Gastroesophageal sphincter (tissue), 4 donors: ENCODE measurements at places on chromosomes 1 and 21. TPM values are rescaled to one million over a fixed set of nuclear protein-coding genes. Genes with fewer than 3 reads are reported as not detected.

Gene EPHB2
- total RNA-seq: 2.0 TPM

Gene OVAAL
- total RNA-seq: not detected

Gene COL6A1
- total RNA-seq: 477 TPM

Gene CRP
- total RNA-seq: not detected

Gene ZBED6
- total RNA-seq: 17.9 TPM

Gene POMGNT1
- total RNA-seq: 31.0 TPM

Gene PALMD
- total RNA-seq: 18.7 TPM

Gene F13B
- not detected for total RNA-seq

Gene A3GALT2
- not detected for total RNA-seq

Gene MAB21L3
- not detected for total RNA-seq

Gene EXTL1
- total RNA-seq: 0.81 TPM

Gene ASH1L
- 73.0 TPM for total RNA-seq

Gene SLC45A1
- total RNA-seq: 6.5 TPM

Gene SPRR1A
- not detected for total RNA-seq

Gene CACNA1S
- total RNA-seq: not detected

Gene THRAP3
- 119 TPM for total RNA-seq

Gene CD2
- 1.8 TPM for total RNA-seq

Gene CLIC4
- 685 TPM for total RNA-seq

Gene SMPDL3B
- not detected for total RNA-seq

Gene PRXL2B
- total RNA-seq: 11.9 TPM

Gene NEGR1
- 73.0 TPM for total RNA-seq

Gene PHLDA3
- 69.2 TPM for total RNA-seq

Gene CD52
- total RNA-seq: not detected

Gene TSPEAR
- not detected for total RNA-seq

Gene TAS1R3
- 0.12 TPM for total RNA-seq

Gene FHAD1
- total RNA-seq: not detected

Gene KRTAP21-2
- total RNA-seq: not detected

Gene KRTAP13-2
- not detected for total RNA-seq

Gene IL6R
- 51.7 TPM for total RNA-seq

Gene SRGAP2C
- 18.8 TPM for total RNA-seq

Gene WDR64
- total RNA-seq: not detected

Gene GJA5
- 4.8 TPM for total RNA-seq

Gene LYPD8
- not detected for total RNA-seq

Gene AADACL4
- not detected for total RNA-seq

Gene SPATA45
- not detected for total RNA-seq

Gene HTR6
- total RNA-seq: not detected

Gene TACSTD2
- total RNA-seq: 1.5 TPM

Gene DNASE2B
- total RNA-seq: not detected

Gene LRRC53
- not detected for total RNA-seq

Gene CELA2B
- not detected for total RNA-seq

Gene HIVEP3
- 3.5 TPM for total RNA-seq
